ENCODE measurements at places on chromosomes 7 and 10. TPM values are rescaled to one million over a fixed set of nuclear protein-coding genes. Genes with fewer than 3 reads are reported as not detected.
A peak's percentile ranks its signal among the peaks of the same experiment; 100 is the strongest.

The AKR1C3 gene
- 40.3 TPM for polyA plus RNA-seq

The LRMDA gene
- polyA plus RNA-seq, result 48.8 TPM

DNA sequence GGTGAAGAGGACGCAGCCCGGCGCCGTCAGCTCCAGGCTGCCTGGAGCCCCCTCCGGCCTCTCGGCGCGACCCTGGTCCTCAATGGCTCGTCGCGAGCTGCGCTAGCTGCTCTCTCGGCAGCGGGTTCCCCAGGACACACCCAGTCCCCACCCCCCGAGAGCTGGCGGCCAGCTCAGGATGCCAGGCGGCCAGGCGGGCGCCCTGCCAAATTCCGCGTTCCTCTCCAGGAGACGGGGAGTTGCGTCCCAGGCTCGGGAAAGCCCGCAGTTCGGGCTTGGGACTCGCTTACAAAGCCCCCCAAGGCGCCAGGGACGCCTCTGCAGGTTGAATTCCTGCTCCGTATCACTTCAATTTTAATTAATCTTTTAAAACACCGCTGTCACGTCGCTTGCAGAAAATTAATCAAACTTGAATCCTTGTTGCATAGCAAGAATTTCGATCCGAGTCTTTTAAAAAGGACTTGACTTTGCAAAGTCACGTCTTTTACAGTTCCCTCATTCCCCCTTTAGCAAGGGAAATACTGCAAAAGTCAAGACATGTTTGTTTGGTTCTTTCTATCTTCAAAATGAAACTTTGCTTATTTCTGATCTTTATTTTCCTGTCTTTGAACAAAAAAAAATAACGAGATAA, 28.2 kb downstream of the SKIDA1 start:
- peak; percentile 98 for DNase-seq

DNA sequence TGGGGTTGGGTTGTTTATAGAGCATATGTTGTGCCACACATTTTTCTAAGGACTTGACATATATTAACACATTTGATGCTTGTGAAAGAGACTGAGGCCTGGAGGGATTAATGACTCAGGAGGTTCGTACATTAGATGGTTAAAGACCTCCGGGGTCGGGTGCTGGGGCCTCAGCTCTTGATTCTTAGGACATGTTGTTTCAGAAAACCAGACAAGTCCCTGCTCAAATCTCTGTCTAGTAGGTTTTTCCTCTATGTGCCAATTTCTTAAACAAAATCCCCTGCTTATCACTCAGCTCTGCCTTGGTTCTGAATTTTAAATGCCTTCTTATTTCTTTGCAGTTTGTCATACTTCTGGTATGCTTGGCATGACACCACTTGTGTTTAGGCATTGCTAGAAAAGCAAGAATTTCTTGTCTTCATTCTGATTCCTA, 5.8 kb downstream of the UPP1 start:
- no peak for DNase-seq

DNA sequence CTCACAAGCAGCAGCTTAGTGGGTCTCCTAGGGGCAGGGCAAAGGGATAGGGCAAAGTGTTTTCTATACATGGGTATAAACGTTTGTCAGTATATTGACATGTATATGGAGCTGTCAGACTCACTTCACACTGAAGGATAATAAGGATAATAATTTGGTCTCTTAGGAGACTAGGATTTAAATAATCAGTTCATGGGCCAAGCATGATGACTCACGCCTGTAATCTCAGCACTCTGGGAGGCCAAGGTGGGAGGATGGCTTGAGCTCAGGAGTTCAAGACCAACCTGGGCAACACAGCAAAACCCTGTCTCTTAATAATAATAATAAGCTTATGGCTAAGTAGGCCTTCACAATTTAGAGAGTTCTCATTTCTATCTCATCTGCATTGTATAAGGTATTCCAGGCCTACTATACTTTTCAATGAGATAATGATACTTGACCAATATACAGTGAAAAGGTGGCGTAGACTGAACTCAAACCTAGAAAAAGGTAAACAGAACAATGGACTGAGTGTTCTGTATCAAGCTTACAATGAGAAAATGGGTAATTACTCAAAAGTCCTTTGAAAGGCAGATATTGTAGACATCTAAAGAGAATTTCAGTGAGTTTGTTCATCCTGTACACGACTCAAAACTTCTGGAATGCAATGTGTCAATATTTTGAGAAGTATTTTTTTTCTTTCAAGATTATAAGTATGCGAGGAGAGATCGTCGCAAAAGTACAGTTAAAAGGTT, 7.0 kb downstream of the GSAP start:
- DNase-seq, result no peak

GRCh38 chr10:12484941-12485805, 135.8 kb downstream of the CAMK1D start:
- DNase-seq, result peak; percentile 67

- no peak for DNase-seq
Measured at GRCh38 chr10:17578603-17579002, 38.6 kb downstream of the HACD1 start.

The PAX4 gene
- not detected for polyA plus RNA-seq

DNA sequence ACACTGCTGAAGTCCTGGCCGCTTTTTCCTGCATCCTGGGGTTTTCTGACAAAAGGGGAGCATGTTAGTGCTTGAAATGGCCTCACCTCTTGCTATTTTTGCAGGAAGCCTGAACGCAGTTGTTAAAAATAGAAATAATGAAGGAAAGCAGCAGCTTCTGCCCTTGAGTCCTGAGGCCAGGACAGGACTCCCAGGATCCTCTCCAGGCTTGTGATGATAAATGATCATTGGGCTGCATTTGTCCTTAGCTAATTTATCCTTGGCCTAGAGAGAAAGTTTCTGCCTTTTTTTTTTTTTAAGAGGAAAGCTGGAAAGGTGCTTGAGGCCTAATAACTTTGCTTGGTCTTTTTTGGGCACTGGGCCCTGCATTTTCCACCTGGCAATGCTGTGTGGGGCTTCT, 17.7 kb upstream of the FAM20C start:
- DNase-seq, result no peak

The CYP2W1 gene
- not detected for polyA plus RNA-seq

DNA sequence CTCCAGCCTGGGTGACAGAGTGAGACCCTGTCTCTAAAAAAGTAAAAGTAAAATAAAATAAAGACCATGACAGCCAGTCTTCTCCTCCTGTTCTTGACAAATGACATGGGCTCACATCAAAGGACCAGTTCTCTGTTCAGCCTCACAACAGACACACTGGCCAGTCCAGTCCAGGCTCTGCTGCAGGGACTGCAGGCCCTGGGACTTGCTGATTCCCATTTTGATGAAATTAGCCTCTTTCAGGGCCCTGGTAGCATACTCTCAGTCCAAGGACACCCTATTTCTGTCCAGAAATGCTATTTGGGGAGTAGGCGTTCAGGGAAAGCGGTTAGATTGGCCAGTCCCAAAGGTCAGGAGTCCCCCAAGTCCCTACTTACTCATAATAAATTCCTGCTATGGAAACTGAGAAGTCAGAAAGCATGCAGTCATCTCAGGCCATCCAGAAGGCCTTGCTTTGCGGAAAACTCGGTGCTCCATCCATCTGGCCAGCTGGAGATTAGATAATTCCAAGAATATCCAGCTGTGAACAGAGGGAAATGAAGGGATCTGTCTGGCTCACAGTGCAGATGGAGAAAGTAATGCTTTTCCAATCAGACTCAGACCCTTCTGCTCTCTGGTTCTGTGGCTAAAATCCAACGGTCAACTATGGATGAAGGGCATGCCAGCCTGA, 74.4 kb downstream of the RAB11FIP2 start:
- peak; percentile 50 for DNase-seq

The ARMS2 gene
- not detected for polyA plus RNA-seq

- peak; percentile 100 for DNase-seq
Measured at GRCh38 chr7:100538654-100539435, at the start of gene AGFG2. TSS of gene AGFG2 (plus strand) at chr7:100539203. CDS start at chr7:100539347, 144 bp downstream.

DNA sequence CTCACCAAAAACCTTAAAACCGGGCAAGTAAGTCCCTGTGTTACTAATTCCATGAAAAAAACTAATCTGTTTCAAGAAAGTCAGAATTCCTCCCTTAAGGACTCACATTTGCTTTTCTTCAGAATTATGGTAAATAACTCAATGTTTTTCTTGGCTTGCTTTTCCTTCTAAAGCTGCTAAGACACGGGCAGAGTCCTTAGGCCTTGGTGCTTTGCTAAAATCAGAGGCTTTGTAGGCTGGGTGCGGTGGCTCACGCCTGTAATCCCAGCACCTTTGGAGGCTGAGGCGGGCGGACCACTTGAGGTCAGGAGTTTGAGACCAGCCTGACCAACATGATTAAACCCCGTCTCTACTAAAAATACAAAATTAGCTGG, 32.0 kb downstream of the GNA12 start:
- DNase-seq, result no peak

DNA sequence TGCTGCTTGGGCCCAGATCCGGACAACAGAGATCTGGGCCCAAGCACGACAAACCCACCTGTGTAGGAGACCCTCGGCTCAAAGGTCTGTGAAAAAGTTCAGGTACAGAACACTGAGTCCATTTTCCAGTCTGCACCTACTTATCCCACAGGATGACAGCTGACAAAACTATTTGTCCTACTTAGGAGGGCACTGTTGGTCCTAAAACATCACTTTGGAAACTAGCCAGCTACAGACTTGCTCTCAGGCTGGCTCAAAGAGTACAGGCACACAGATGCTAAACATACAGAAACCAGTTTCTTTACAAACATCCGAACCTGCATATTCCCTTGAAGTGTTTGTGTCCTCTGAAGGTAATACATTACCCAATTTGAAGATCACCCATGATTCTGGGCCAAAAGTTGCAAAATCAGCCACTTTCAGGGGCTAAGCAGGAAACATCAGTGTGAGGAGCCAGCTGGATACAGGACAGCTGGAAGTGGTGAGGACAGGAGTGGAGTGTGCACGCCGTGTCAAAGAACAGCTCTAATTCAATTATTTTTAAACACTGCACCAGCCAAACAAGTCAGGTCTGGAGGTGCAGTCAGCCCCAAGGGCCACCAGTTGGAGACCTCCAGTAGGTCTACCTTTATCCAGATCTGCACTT, 88.5 kb downstream of the NOC3L start:
- peak; percentile 78 for DNase-seq

GRCh38 chr7:149772241-149772955, 990 bp downstream of the ZNF467 start:
- no peak for DNase-seq

Data from right cardiac atrium (tissue), 5 donors.